NCI-H2227 treated with DMSO at 0.1 percent for 48 hours (cell line): ENCODE measurements at places on chromosomes 16 and 17.

DNA sequence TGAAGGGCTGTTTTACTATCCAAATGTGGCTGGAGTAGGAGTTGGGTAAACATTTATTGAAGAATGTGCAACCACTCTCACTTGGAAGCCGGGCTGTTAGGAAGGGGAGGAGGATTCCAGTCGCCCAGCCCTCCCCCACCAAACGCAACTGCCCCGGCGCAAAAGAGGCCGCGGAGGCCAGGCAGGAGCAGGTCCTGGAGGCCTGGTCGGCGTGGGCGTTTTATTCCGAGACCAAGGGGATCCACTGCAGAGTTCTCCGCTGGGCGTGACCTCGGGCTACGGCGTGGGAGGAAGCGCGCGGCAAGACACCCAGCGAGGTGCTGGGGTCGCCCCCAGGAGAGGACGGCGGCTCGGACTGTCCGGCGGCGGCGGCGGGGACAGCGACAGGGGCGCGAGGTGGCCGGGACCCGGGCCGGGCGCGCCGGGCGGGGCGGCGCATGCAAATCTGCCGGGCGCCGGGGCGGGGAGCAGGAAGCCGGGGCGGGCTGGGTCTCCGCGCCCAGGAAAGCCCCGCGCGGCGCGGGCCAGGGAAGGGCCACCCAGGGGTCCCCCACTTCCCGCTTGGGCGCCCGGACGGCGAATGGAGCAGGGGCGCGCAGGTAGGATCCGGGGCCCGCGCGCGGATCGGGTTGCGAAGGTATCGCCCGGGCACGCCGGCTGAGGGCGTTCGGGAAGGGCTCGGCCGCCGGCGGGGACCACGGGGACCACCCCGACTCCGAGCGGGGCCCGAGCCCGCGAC lies at the start of gene IL4R:
IL4R (plus strand) TSS at position 553 of the 739 bp plus-strand sequence. CDS start 26,230 bp downstream, outside the sequence.
- DNase-seq = no peak

- DNase-seq = no peak
Measured at GRCh38 chr17:6534846-6535514, 21.4 kb downstream of the PITPNM3 start.

GRCh38 chr17:6393351-6393952 lies 41.5 kb downstream of the AIPL1 start:
- DNase-seq = no peak

GRCh38 chr17:7839876-7840261 lies 5.9 kb downstream of the KDM6B start:
- no peak for DNase-seq

- no peak for DNase-seq
Measured at GRCh38 chr17:29800457-29800856, 129.6 kb downstream of the SSH2 start.

DNA sequence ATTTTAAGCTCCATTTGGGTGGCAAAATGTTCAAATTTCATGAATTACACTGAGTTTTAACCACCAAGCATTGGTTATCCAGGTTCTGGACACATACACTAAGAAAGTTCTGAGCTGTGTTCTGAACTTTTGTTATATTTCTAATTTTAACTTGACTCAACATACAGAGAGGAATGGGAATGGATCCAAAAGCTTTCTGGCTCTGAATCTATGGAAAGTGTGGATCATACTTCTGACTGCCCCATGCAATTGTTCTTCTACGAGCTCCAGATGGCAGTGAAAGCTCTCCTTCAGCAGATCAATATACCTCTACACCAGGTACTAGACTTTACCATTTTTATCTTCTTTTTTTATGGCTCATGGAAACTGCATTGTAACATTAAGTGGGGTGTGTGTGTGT lies 113.0 kb upstream of the NOG start:
- DNase-seq = no peak

DNA sequence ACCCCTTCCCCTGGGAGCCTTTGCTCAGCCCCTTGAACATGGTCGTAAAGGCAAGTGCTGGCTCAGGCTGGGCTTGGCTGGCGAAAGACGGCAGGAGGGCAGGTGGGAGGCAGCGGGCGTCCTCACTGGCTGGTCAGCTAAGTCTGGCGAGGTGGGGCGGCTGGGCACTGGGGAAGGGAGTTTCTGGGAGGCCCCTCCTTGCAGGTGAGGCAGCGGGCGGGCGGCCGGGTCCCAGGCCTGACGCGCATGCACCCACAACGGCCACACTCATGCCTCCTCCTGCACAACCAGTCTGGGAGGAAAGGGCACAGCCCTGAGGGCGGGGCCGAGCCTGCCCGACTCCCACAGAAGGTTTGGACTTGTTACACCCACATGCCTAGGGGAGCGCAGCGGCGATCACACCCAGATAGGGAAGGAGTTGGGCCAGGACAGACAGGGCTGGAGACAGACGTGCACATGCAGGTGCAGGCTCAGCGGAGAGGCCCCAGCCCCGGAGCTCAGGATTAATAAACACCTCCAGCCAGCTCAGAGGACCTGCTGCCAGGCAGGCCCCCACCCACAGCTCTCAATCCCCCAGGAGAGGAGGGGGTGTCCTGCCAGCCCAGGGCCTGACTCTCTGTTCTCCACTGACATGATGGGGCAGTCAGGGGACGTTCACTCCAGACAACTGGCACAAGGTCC lies at the start of gene EVPL:
EVPL (minus strand) TSS at position 148 of the 681 bp plus-strand sequence; CDS start at position 40, 108 bp downstream.
- DNase-seq = no peak

GRCh38 chr16:89449726-89450335 lies 40.5 kb downstream of the ANKRD11 start:
- DNase-seq = no peak

DNA sequence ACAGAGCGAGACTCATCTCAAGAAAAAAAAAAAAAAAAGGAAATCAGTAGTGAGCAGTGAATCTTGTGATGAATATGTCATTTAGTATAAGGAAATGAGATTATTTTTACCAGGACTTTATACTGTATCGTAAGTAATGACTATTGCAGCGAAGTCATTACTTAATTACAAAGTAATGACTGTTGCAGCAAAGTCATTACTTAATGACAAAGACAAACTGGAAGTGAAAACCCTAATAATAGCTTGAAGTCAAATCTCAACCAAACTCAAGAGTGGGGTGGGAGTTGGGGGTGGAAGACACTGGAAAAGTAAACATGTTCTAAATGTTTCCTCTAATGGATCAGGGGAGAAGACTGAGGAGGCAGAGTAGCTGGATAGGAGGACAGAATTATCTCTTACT lies 76.5 kb downstream of the ARHGAP44 start:
- DNase-seq = no peak

GRCh38 chr17:68296217-68297191 lies 5.2 kb downstream of the ARSG start:
- no peak for DNase-seq

DNA sequence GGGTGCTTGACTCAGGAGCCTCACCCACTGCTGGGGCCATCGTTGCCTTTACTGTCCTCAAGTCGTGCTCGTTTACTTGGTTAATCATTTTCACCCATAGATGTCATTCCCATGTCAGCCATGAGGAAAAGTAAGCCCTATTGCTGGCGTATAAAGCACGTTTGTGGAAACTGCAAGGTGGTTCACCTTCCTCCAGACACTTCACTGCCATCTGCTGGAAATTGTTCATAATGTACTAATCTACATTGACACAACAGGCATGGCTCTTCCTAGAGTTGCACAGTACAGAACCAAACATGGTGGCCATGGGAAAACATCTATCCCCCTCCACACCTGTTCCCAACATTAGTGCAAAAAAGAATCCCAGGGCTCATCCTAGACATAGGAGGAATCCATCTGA lies 116.6 kb downstream of the ZNF18 start:
- peak; percentile 0 for DNase-seq

GRCh38 chr16:30096105-30096861 lies at the start of gene YPEL3:
Gene YPEL3 (minus strand): TSS chr16:30096213. CDS start chr16:30095482, 731 bp downstream.
- DNase-seq = peak; percentile 63

- DNase-seq = no peak
Measured at GRCh38 chr17:81647640-81648012, 8.7 kb downstream of the PDE6G start.

DNA sequence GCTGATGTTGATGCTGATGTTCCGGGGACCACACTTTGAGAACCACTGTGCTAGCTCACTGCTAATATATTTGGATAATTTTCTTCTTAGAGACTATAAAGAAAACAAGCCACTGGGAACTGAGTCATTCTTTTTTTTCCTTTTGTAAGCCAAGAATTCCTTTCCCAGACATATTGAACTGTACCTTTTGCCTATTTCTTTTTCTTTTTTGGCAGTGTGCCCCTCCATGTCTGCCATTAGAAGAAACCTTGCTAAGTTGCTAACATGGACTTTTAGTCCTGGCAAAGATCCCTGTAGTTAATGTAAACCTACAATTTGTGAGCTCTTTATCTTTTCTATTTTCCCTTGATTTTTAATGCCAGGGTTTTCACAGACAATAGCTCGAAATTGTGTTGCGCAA lies 17.3 kb upstream of the ERCC4 start:
- peak; percentile 89 for DNase-seq

GRCh38 chr17:10773391-10773790 lies 30.5 kb downstream of the TMEM238L start:
- DNase-seq = no peak

- DNase-seq = peak; percentile 11
Measured at GRCh38 chr16:84294531-84295142, at the start of gene WFDC1. Gene WFDC1 (plus strand): TSS chr16:84294878. CDS start chr16:84294972, 94 bp downstream.

GRCh38 chr17:81221842-81222619 lies 734 bp downstream of the CEP131 start:
- DNase-seq = no peak

- no peak for DNase-seq
Measured at GRCh38 chr17:1188812-1189504, 9.2 kb upstream of the ABR start.

DNA sequence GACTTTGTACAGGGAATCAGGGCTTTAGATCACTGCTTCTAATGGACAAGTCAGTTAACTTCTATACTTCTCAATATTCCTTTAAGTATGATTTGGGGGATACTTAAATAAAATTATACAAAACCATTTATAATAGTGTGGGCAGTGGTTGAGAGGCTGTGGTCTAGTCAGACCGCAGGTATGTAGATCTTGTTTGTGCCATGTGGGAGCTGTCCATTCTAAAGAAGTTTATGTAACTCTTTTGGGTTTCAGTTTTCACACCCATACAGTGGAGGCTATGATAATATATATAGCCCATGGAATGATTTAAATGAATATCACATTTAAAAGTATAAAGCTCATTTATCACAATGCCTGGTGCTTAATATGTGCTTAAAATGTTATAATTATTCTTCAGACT lies 654.3 kb upstream of the KIF2B start:
- DNase-seq = no peak

- DNase-seq = no peak
Measured at GRCh38 chr17:50653738-50654137, 19.1 kb downstream of the ABCC3 start.

DNA sequence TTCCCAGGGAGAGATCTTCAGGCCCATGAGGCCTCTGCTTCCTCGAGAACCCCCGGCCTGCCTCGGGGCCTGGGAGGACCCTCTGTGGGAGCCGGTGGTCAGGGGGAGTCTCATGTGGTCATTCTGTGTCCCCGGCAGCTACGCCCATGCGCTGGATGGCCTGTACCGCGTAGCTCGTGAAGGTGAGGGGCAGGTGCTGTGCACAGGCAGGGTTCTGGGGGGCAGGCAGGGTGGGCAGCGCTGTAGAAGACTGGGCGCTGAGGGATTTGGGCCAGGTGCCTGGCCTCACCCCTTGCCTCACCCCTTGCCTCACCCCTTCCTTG lies 4.6 kb downstream of the SLC25A10 start:
- DNase-seq = no peak

DNA sequence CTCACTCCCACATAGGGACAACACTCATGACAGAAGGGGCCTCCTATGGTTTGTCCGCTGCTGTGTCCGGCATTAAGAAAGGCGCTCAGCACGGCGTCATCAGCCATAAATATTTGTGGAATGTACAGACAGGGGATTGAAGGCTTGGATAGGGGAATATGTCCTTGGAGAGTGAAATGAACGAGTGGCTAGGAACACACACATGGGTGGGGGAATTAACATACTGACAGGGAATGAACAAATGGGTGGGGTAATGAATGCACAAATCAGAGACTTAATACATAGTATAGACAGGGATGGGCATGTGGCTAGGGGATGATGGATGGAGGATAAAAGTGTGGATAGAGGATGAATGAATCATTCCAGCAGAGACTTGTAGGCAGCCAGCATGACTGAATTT lies 154.0 kb upstream of the HSBP1 start:
- no peak for DNase-seq

- no peak for DNase-seq
Measured at GRCh38 chr16:65453646-65454045, 331.8 kb upstream of the CDH11 start.

DNA sequence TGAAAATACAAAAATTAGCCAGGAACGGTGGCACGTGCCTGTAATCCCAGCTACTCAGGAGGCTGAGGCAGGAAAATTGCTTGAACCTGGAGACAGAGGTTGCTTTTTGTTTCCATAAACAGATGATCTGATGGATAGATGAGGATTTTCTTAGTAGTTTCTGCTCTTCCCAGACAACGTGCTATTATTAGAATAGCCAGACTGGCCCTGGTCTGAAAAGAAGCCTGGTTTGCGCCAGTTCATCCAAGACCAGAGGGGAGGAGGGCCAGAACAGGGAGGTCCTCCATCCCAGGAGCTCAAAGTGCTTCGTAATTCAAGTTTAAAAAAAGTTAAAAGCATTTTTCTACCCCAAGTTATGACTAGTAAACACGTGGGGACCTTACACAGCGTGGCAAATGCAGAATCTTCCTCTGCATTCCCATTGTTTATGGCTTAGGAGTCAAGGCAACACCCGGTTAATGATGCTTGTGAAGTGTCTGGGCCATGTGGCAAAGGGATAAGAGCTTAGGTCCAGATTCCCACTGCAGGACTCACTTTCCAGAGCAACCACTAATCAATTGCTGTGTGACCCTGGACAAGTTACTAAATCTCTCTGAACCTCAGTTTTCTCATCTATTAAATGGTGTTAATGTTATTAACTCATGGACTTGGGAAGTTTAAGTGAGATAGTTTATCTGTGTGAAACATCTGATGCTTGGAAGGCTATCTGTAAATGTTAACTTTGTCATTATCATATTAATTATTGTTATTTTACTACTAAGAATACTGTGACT lies 205.4 kb downstream of the CCDC182 start:
- DNase-seq = no peak

- no peak for DNase-seq
Measured at GRCh38 chr17:76573096-76573495, 12.6 kb downstream of the ST6GALNAC2 start.

DNA sequence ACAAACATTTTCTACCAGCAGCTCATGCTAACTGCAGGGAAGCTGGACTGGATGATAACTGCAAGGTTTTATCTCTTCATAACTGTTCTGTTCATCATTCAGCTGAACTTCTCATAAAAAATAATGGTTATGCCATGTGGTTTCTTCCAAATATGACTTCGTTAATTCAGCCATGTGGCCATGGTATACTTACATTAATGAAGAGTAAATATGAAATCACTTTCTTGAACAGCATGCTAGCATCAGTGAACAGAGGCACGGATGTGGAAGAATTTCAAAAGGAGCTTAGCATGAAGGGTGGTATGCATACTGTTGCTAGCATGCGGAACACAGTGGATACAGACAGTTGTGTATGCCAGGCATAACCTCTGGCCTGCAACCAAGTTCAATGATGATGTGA lies 1417.0 kb upstream of the CDH8 start:
- no peak for DNase-seq

- no peak for DNase-seq
Measured at GRCh38 chr16:46885960-46886763, 2.0 kb downstream of the GPT2 start.
